ENCODE measurements at places on chromosomes 7 and 10.

- no peak for DNase-seq
Observed at GRCh38 chr7:88361357-88361756, 54.7 kb upstream of the STEAP4 start.

DNA sequence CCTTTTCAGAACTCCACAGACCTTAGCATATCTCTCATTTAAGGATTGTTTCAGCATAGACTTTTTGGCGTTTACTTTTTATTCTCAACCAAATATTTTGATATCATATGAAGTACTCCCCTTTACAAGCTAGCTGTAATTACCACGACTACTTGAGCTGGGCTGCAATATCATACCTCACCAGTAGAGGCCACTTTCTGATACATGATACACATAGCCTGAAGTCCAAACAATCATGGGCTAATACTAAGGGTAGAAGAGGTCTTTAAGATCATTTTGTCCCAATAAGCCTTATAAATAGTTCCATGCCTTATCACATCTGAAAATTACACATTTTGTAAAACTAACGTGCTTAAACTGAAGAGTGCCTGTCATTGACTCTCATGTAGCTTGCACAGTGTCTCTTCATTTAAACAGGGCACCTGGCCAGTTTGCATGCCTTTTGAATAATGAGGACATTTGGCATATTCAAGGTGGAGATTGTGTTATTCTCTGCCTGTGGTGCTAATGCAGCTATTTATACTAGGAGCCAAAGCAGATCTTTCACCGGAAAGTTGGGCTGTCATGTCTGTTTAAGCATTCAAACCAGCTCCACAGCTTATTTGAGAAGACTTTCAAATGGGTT, 403.7 kb upstream of the ZMIZ1 start:
- DNase-seq, result no peak

DNA sequence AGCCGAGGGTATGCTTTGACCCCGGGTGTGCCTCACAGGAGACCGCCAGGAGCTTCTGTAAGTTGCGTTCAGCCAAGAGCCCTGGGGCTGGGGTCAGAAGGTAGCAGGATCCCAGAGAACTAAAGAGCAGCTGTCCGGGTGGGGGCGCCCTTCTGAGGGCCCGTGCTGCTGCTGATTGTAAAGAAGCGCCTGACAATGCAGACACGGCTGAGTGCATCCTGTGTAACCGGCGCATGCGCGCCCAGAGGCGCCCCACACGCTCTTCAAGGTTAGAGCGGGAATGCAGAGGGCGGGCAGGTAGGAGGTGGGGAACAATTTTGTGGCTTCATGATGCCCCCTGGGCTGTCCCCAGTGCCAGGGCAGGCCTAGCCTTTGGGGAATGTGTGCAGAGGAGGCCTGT, 210.2 kb upstream of the CTBP2 start:
- DNase-seq, result no peak

- no peak for DNase-seq
Observed at GRCh38 chr7:131346885-131347592, 19.4 kb downstream of the MKLN1 start.

DNA sequence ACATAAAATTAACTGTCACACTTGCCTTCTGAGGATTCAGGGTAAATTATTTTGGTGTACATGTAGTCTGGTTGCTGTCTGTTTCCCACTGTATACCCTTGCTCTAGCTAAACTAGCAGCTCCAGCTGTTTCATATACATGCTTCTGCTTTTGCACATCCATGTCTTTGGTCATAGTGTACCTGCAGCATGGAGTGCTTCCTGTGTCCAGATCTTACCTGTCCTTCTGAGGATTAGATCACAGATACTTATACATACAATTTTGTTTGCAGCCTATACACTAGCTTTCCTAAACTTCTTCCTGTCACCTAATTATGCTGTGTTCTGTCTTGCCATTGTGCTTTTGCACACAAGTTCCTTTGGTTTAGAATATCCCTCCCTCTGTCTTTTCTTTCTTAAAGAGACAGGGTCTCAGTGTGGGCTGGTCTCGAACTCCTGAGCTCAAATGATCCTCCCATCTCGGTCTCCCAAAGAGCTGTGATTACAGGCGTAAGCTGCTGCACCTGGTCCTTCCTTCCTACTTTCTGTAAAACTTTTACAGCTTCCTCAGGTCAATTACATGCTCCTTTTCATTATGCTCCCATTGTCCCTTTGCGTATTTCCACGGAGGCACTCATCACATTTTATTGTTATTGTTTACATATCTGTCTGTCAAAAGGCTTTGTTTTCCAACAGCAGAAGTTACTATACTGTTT, 33.8 kb downstream of the TPST1 start:
- no peak for DNase-seq

GRCh38 chr7:117908031-117908795, 35.0 kb upstream of the CTTNBP2 start:
- DNase-seq, result no peak

DNA sequence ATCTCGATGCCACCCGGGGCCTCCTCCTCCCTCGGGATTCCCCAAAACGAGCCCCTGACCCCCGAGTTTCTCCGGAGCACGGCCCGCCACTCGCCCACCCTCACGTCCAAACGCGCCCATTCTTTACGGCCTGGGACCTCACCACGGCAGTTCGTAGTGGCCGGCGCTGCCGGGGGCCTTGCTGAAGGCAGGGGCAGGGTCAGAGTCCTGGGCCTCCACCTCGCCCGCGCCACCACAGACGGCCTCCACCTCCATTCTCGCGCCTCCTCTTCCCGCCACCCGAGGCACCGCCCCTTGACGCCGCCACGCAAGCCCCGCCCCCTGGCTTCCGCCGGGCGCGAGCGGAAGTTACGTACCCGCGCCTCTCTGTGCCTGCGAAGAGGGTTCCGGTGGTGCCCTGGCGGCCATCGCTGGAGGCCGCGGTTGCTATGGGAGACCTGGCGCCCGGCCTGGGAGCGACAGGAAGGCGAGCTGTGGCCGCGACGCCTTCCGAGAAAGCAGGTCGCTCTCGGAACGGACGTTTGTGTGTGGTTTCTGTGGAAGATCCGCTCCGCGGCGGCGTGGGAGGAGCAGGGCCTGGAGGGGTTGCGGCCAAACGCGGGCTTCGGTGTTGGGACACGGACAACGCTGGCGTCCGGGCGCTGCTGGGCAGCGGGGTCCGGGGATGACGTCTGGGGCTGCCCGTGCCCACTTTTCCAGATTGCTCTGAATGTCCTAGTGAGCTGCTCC, at the start of gene RFC2:
TSS of gene RFC2 (minus strand) at position 271 of the 729 bp plus-strand sequence. CDS start at position 255, 16 bp downstream.
- peak; percentile 95 for DNase-seq

GRCh38 chr7:150586068-150586784, 19.0 kb downstream of the GIMAP4 start:
- no peak for DNase-seq

- no peak for DNase-seq
Observed at GRCh38 chr10:16915300-16915699, 98.1 kb upstream of the RSU1 start.

- no peak for DNase-seq
Observed at GRCh38 chr10:108956149-108956548, 967.2 kb downstream of the XPNPEP1 start.

DNA sequence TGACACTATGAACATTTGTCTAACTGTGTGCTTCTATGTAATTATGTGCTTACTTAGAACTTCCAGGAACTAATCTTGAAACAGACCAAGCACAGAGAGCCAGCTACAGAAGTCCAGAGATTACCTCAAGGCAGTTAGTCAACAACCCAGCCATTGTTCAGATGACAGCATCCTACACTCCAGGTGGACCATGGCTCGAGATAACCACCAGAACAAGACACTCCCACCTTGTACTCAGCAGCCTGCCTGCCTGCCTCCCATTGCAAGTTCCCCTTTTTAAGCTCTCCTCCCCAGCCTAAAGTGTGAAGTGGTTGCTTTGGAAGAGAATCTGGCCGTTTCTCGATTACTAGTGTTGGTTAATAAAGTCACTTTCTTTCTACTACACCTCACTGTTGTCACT, 1080.6 kb upstream of the LRRN3 start:
- DNase-seq, result no peak

DNA sequence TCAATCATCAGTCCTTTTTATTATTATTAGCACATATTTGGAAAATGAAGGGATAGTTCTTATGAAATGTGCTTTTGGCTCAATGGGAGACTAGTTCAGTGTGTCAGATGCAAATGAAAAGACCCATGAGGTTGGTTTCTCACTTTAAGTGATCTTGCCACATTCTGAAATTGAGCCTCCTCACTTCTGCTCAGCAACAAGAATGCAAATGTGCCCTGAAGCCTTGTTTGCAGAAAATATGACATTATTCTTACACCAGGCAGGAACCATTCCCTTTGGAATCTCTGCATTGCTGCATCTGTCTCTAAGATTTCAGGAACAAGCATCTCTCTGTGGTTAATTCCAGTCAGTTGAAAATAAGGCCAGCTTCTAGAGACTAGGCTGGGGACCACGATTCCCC, 186.1 kb upstream of the PLPP4 start:
- DNase-seq, result no peak
